ENCODE measurements at places on chromosomes 6 and 20. TPM values are rescaled to one million over a fixed set of nuclear protein-coding genes. Genes with fewer than 3 reads are reported as not detected.

Gene AGPAT4
- total RNA-seq: 8.7 TPM

GRCh38 chr6:36073587-36073986 is 46.0 kb downstream of the MAPK14 start:
- DNase-seq: no peak

- DNase-seq: no peak
Measured at GRCh38 chr6:89315249-89315885, at the start of gene GABRR2. Gene GABRR2, minus strand, starts transcription at chr6:89315299. Its CDS starts 134 bp downstream, at chr6:89315165.

Gene DHX16
- 55.6 TPM for total RNA-seq

Gene FAM83C
- total RNA-seq: not detected

DNA sequence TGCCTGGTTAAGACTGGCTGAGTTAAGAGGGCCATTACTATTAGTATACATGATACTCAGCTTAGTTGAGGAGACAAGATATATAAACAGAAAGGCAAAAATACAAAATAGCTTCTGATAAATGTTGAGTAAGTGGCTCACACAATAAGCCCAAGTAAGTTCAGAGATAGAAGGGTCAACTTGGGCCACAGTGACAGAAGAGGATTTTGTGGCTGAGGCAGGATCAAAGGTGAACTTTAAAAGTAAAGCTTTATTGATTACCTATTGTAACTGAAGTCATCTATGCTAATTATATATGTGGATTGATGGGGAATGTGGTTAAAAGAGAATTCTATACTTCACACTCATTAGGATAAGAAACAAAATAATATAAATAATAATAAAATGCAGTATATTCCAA is 80.8 kb downstream of the PHACTR2 start:
- no peak for DNase-seq

- no peak for DNase-seq
Measured at GRCh38 chr6:6756526-6756925, 168.0 kb downstream of the LY86 start.

- DNase-seq: no peak
Measured at GRCh38 chr6:82179415-82179814, 68.1 kb downstream of the IBTK start.

GRCh38 chr20:17466641-17467040 is 64.5 kb downstream of the BFSP1 start:
- DNase-seq: no peak

Gene SIM1
- total RNA-seq: not detected

Gene SLC35D3
- not detected for total RNA-seq

GRCh38 chr6:124798942-124799496 is 163.2 kb upstream of the RNF217 start:
- no peak for DNase-seq

GRCh38 chr6:111430605-111431376 is 52.2 kb downstream of the REV3L start:
- no peak for DNase-seq

DNA sequence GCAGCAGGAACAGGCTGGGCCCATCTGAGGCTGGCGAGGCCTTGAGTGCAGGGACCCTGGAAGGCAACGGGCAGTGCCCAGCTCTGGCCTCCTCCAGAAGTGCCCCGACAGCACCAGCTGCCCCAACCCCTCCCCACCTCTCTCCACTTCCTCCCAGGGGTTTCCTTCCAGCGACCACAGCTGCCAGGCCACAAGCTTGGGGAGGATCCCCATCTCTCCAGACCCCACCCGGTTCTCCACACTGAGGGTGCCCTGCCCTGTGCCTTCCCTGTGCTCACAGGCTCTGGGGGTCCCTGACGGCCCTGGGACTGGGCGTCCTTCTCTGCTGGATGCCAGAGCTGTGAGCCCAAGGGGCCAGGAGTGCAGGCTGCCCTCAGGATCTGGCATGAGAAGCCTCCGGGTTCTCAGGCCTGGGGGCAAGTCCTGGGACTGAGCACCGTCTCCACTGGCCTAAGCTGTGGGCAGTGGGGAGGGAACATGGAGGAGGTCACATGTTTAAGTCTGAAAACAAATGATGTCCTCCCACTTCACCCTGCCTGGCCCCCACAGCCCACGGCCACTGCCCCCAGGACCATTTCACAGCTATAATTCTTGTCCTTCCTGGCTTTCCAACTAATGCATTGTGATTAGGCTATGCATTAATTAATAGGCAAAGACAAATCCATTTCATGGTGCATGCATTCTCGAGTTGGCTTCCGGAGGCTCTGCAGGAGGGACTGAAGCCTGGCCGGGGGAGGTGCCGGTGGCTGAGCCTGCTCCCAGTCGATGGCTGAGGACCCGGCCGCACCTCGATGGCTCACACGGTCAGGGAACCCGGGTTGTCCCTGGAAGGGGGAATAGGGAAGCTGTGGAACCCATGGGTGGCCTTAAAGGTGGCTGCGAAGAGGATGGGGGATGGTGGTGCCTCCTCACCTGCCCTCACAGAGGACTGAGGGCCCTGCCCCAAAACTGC is 24.4 kb downstream of the BHLHE23 start:
- DNase-seq: no peak

GRCh38 chr20:31677553-31678260 is 40.0 kb downstream of the COX4I2 start:
- no peak for DNase-seq

GRCh38 chr6:84809455-84809854 is 45.1 kb upstream of the TBX18 start:
- DNase-seq: no peak

Gene BEND6
- 1.8 TPM for total RNA-seq

DNA sequence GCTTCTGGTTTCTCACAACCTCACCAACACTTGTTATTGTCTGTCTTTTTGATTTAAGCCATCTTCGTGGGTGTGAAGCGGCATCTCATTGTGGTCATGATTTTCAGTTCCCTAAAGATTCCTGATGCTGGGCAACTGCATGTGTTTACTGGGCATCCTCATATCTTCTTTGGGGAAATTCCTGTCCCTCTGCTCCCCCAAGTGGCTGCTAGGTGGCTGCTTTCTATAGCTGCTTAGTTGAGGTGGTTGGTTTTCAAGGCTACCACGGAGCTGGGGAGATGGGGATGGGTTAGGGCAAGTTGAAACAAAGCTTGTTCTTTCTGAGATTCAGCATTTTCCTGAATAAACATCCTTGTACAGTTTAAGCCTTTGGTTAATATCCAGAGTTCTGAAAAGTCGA is 403.9 kb upstream of the SULF2 start:
- peak; percentile 52 for DNase-seq

GRCh38 chr6:18262702-18263417 is 1.5 kb downstream of the DEK start:
- DNase-seq: no peak
